SW 1271 (cell line): ENCODE measurements at places on chromosomes 3 and 15.

DNA sequence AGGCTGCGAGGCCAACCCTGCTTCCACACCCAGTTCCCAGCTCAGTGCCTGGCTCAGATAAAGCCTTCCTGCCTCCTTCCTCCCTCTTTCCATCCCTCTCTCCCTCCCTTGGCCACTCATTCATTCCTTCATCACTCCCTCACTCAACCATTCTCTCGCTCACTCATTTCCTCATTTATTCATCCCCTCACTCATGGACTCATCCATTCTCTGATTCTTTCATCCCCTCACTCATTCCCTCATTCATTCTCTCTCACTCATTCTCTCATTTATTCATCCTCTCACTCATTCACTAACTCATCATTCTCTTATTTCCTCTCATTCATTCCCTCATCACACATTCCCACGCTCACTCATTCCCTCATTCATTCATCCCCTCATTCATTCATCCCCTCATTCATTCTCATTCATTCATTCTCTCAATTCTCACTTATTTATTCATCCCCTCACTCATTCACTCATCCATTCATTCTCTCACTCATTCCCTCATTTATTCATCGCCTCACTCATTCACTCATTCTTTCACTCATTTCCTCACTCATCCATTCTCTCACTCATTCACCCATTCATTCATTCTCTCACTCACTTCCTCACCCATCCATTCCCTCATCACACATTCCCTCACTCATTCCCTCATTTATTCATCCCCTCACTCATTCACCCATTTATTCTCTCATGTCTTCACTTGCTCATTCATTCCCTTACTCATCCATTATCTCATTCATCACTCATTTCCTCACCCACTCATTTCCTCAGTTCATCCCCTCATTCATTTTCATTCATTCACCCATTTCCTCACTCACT, 13.2 kb downstream of the ABTB1 start:
- DNase-seq: no peak

DNA sequence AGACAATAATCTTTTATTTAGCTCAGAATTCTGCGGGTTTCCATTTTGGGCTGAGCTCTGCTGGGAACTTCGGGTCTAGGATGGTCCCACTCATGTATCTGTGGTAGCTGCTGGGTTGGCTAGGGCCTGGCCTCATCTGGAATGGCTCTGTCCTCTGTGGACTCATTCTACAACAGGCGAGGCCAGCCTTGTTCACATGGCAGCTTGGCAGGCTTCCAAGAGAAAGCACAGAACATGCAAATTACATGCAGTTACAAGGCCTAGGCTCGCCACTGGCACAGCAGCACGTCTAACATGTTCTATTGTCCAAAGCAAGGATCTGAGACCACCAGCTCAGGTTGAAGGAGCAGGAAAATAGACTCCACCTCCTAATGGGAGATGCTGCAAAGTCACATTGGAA, 431.4 kb downstream of the PDCD6IP start:
- DNase-seq: no peak

GRCh38 chr3:128424508-128425069, 42.1 kb downstream of the DNAJB8 start:
- DNase-seq: no peak

- DNase-seq: no peak
Measured at GRCh38 chr3:190608850-190609589, 95.1 kb downstream of the IL1RAP start.

DNA sequence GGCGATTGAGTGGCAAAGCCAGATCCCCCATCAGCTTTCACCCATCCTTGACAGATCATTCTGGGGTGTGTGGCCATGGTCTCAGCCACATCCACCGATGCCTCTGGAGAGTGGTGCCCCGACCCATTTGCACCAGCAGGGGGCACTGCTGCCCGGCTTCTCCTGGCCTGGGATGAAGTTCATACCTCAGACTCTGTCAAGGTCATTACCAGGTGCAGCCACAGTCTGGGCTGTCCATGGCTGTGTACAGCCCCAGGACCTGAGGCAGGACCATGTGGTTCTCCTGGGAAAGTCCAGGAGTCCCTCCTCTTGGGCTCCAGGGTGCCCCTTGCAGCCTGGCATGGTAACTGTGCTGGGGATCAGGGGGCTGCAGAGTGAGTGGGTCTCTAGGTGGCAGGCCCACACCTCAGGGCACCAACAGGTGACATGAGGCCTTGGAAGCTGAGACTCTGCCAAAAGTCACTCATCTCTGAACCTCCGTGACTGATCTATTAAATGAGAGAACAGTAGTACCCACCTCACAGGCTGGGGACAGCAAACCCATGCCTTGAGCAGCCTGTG, 67.2 kb downstream of the CACNA2D2 start:
- DNase-seq: no peak
